ENCODE measurements at places on chromosomes 1 and 21. TPM values are rescaled to one million over a fixed set of nuclear protein-coding genes. Genes with fewer than 3 reads are reported as not detected.

The ASTN1 gene
- not detected for total RNA-seq

The EXO1 gene
- total RNA-seq = 5.8 TPM

The IL20 gene
- total RNA-seq = not detected

The BGLAP gene
- total RNA-seq = 2.1 TPM

DNA sequence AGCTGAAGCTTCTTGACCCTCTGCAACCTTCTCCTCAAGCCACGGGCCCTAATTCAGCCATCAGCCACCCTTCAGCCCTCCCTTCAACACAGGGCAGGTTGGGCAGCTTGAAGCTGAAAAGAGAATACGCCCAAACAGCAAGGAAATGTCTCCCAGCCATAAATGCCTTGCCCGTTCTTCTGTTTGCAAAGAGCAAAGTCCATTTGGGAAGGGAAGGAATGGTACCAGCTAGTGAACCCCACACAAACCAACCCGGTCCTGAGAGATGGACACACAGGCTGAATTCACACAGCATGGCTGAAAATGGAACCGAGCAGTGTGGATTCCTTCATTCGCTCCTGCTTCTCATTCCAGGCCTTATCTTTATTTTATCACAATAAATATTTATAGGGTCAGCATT lies 11.5 kb downstream of the PLEKHA6 start:
- peak; percentile 58 for DNase-seq

GRCh38 chr21:28675331-28676041 lies 317.2 kb downstream of the LTN1 start:
- no peak for DNase-seq

DNA sequence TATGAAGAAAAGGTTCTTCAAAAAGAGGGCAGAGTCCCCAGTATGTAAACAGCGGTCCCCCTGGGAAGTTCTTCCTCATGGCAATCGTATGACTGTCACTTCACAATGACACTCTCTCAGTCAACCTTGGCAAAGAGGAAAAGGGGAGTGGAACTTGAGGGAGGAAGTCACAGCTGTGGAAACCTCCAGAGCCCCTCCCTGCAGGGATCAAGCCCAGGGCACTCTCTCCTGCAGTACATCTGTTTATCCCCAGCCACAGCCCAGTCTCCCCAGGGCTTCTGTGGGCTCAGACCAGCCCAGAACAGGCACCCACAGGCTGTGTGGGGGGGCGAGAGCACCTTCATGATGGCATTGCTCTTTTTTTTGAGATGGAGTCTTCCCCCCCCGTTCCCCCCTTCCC lies 2.0 kb downstream of the ATP13A2 start:
- DNase-seq = no peak

DNA sequence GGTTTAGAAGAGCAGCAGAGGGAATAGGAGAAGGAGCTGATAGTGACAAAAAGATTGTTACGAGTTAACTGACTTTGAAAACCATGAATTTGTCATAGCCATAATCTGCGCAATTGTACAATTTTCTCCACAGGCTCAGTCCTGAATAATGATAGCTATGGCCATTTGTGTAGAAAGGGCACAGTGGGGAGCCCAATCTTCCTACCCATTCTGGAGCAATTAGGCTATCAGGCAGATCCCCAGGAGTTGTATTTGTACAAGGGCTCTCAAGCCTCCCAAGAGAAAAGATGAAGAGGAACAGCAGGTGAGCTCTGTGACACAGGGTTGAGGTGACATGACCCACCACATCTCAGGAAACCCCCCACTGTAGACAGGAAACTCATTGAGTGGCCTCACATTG lies 42.1 kb upstream of the SAMD13 start:
- no peak for DNase-seq

- DNase-seq = no peak
Measured at GRCh38 chr1:100883963-100884362, 10.7 kb downstream of the EXTL2 start.

GRCh38 chr1:22500471-22500870 lies 48.8 kb downstream of the ZBTB40 start:
- DNase-seq = no peak

DNA sequence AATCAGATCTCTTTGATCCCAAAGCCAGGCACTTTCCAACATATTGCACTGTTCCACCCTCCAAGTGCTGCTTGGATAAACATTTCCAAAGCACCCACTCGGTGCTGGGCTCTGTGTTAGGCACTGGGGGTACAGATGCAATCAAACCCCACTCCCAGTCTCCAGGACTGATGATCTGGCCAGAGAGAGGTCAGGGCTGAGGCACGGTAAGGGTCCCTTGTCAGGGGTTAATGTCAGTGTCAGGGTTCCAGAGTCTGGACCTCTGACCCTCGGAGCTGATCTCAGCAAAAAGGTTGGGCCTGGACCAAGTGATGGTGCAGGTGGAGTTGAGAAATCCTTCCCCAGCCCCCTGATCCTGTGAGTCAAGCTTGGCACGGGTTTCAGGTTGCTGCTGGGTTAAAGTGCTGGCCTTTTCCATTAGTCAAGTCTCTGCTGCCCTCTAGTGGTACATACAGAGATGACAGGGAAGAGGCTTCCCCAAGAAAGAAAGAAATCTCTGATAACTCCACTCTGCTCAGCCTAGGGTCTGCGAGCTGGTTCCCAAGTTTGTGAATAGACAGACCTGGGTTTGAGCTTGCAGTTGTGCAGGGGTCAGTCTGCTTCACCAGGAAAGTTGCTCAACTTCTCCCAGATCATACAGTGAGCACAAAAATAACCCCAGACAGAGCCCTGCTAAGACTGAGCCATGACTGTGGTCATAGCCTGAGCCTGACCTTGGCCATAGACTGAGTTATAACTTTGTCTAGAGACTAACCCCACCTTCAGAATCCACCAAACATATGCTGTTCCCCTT lies 74.6 kb downstream of the DMRTA2 start:
- DNase-seq = no peak

- no peak for DNase-seq
Measured at GRCh38 chr1:83694449-83694848, 304.5 kb downstream of the TTLL7 start.

DNA sequence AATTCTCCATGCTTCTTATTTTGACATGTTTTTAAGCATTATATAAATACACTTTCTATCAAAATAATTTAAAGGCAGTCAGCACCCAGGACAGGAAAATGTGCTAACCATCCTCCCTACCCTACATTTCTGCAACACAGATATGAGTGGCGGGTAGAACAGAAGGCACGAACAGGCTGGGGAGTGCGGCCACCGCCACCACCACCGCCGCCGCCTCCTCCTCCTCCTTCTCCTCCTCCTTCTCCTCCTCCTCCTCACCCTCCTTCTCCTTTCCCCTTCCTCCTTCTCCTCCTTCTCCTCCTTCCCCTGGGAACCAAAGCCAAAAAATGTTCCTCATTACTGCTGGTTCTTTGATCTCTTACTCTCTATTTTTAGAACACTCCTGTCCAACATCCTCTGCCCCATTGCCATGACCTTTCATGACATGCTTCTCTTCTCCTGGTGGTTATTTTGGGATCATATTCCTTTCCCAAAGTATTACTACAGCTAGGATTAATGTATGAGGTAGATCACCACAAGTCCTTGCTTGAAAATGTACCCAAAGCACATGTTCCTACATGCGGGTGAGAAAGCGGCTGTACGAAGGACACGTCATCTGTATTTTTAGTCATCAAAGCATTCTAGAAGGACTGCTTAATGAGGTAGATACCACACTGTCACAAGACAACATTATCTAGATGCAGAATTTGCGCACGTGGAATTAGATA lies 24.5 kb upstream of the CCN1 start:
- DNase-seq = no peak

DNA sequence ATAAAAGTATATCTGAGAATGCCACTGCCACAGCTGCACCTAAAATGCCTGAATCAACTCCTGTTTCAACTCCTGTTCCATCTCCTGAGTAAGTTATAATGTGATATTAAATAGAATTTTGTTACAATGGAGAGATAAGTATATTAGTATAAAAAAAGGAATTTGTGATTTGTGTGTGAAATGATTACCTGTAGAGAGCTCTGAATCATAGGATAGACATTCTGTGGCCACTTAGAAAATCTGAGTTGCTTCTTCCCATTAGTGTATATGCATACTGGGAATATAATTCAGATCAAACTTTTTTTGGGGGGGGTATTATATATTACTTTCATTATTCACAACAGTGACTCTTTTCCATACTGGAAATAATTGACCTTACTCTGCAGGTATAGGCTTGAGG lies 52.9 kb downstream of the SUCO start:
- DNase-seq = no peak

DNA sequence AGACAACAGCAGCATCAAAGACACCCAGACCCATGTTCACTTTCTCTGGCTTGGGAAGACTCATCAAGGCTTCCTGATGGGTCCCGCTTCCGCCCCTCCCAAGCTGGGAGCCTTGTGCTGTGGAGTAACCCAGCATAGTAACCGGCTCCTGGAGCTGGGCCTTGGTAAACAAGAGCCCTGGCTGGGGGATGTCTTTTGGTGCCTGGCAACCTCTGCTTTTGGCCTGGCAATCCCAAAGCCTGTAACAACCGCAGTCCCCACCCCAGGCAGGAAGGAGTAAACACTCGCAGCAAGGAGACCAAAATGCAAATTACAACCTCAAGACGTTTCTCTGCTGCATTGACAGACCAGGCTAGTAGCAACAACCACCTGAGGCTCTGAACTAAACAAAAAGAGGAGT lies 16.9 kb upstream of the THRAP3 start:
- no peak for DNase-seq

DNA sequence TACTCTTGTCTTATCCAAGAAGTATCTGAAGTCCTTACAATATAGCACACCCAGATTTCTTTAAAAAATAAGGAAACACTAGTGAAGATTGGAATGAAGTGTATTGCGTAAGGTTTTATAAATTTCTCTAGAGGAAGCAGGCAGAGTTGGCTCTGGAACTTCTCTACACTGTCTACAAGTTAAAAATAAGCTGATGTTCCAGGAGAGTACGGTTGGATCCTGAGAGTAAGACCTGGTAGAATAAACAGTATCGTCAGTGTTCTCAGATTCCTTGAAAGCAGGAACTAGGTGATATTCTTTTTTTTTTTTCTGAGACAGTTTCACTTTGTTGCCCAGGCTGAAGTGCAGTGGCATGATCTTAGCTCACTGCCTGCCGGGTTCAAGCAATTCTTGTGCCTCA lies 107.9 kb downstream of the USP25 start:
- no peak for DNase-seq

DNA sequence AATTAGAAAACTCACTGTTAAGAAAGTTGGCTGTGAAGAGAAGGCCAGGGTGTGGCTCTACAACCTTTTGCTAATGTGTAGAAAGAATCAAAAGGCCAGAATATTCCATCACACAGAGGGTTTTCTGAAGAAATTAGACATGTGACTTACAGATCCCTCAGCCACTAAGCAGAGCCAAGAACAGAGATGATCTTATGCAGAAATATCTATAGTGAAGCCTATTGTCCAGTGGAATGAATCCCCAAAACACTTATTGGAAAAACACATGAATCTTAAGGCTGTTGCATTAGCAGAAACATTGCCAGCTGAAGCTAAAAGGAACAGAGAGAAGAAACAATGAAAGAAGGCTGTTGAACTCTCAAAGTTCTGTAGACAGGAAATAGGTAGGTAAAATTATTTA lies 979.2 kb downstream of the MRPL39 start:
- DNase-seq = no peak

DNA sequence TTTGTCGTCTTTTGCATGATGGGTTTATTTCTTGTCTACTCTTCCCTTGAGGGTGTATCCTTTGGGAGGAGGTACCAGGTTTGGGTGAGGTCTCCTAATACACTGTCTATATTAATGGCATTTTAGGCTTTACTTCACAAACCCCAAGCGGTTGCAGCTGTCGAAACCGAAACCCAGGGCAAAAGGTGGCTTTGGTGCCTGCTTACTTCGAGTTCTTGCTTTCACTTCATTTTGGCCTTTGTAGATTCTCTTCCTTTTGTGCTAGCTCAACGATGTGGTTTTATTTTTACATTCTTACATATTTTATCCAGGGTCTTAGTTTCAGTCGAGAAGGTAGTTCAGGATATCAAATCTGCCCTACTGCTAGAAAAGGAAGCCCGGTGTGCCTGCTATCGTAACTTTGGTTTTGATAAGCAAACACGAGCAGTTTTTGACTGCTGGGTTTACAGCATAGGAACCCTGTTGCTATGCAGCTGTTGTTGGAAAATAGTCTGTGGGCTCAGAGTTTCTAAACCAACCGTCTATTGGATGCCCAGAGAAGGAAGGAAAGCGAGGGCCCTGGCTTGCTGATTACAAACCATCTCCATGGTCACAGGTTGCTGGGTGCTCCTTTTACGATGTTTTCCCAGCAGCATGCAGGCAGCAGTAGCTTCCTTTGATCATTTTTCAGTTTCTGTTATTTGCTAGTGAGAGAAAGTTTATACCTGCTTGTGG lies 9.8 kb upstream of the TSPAN2 start:
- DNase-seq = no peak

DNA sequence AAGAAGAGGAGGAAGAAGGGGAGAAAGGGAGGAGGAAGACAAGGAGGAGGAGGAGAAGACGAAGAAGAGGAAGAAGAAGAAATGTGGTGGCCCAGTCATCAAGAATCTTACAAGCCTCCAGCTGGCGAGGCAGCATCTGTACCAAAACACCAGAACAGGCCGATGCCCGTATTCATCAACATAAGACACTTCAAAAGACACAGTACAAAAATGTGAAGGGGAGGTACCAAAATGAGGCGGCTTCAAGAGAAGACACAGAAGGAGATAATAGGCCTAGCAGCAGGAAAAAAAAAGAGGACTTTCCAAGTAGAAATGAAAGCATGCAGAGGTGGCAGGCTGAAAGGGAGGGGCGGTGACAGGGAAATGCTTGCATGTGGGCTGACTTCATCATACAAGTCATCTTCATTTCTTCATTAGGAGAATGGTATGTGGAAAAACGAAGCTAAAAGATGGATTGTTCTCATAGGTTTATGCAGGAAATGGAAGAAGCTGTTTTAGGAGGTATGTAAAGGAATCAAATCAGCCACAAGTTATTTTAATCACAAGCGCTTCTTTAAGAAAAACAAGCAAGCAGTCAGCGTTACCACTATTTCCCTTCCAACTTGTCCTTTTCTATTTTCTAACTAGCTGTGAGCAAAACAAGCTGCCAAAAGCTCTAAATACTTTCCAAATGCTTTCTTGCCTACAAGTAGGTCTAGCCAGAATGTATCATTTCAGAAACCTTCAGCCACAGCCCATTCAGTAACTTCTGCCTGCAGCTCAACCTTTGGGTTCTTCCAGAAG lies 192.3 kb downstream of the SLC45A1 start:
- DNase-seq = no peak

DNA sequence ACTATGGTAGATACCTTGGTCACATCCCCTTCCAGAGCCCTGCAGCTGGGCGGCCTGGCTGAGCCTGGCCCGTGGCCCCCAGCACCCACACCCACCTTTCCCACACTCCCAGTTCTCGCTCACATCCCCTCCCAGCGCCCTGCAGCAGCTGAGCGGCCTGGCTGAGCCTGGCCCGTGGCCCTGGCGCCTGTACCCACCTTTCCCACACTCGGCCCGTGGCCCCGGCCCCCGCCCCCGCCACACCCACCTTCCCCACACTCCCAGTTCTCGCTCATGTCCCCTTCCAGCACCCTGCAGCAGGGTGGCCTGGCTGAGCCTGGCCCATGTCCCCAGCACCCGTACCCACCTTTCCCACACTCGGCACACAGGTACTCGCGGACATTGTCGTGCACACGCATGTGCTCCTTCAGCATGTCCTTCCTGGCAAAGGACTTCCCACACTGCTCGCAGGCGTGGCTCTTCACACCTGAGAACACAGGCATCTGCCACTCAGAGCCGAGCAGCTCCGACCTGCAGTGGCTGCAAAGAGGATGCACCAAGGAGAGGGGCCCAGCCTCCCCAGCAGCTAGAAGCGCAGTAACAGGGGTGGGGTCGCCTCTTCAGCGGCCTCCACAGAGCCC lies 52.5 kb upstream of the RIPK4 start:
- DNase-seq = peak; percentile 34

Data from Peyer's patch (tissue), 4 donors.